ENCODE measurements at places on chromosomes 5 and 9.

GRCh38 chr5:11224436-11225187, 463.6 kb upstream of the DAP start:
- DNase-seq = no peak

GRCh38 chr9:99134893-99135341, 30.0 kb downstream of the TGFBR1 start:
- no peak for DNase-seq

DNA sequence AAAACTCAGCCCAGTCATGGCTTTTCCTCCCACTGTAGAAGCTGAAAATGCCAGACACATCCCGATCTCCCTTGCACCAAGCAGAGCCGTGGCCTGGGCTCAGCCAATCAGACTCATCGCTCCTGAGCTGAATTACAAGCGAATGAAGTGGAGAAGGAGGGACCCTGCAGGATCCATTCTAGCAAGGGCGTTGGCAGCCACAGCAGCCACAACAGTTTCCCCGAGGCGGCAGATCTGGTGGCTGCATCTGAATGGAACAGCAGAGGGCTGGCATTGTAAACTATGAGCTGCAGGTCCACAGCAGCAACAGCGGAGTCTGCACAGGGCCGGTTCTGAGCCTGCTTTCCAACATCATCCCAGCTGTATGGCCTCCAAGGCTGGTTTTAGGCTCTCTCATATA, 23.8 kb downstream of the ALG2 start:
- no peak for DNase-seq

- DNase-seq = no peak
These were observed 27.3 kb upstream of the FANCC start for GRCh38 chr9:95344735-95345325.

DNA sequence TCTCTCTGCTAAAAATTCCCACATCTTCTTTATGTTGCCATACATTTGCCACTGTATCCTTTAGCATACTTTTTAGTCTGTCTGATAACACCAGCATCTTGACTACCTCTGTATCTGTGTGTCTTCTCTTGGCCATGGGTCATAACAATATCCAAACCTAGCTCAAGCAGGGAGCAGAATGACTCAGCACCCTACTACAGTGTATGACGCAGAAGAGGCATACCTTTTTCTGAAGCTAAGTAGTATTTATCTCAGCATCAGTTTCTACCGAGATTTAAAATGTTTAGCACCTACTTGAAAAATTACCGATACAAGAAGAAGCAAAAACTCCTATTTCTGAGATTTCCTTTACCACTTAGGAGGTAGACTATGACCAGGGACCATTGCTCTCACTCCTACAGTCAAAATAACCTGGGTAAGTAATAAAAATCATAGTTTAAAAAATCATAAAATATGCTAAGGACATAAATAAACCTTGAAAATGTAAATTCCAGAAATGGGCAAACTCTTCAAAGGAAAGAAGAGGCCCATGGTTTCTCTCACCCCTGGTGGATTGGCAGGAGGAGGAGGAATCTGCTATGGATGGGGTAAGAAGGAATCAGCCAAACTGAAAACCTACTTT, 286.5 kb downstream of the MAST4 start:
- no peak for DNase-seq

DNA sequence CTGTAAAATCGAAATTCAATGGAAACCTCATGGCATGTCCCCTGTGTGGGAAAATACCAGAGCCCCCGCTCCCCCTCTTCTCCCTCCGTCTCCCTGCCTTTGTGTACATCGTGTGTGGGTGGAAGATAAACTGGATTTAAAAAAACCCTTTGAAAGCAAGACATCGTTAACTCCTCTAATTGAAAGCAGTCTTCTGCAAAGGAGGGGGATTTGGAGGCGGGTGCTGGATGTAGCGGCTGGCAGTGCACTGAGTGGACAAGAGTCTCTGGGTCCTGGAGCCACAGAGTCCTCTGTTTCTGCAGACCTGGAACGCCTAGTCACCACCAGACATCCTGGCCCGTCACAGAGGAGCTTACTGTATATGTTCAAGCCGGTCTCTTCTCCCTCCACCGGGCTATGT, 169.4 kb downstream of the PAPPA start:
- no peak for DNase-seq

- no peak for DNase-seq
These were observed 98.9 kb downstream of the PIK3R1 start for GRCh38 chr5:68314465-68314864.

Measured in stimulated activated CD4-positive, alpha-beta T cell treated with anti-CD3 and anti-CD28 coated beads, Interleukin-15, amount 100 ng/mL, for 48 hours (primary cell).